Left lobe of liver (tissue), 2 donors: ENCODE measurements at places on chromosomes 2 and 18. TPM values are rescaled to one million over a fixed set of nuclear protein-coding genes. Genes with fewer than 3 reads are reported as not detected.

KIF5C gene
- total RNA-seq = 0.33 TPM

DNA sequence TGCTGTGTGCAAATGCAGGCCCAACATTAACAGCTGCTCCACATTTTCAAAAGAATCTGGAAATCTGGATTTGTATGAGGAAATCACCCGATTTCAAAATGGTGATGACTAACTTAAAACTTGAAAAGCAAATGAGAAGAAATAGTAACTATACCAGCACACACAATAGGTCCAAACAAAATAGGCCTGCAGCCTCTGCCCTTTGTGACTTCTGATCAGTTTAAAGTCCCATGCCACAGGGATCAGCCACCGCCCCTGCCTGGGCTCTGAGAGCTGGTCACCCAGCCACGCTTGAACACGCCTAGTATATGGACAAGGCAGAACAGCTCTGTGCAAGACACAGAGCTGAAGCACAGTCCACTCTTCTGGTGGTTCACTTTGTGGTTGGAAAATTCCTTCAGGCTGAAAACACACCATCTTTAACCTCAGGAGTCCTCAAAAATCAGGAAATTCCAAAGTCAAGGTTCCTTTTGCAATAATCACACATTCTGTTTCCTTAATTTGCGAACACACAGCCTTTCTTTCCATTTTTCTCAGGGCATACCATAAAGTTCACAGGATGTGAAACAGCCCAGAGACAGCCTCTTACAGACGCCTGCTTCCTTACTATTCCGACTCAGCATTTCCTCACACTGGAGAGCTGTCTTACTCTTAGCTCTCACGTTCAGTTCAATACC, 150.1 kb upstream of the RIOK3 start:
- DNase-seq = no peak

- no peak for DNase-seq
These were observed 29.0 kb upstream of the TCF7L1 start for GRCh38 chr2:85104228-85104627.

GRCh38 chr2:62665446-62665845, 40.1 kb upstream of the EHBP1 start:
- DNase-seq = no peak

DNA sequence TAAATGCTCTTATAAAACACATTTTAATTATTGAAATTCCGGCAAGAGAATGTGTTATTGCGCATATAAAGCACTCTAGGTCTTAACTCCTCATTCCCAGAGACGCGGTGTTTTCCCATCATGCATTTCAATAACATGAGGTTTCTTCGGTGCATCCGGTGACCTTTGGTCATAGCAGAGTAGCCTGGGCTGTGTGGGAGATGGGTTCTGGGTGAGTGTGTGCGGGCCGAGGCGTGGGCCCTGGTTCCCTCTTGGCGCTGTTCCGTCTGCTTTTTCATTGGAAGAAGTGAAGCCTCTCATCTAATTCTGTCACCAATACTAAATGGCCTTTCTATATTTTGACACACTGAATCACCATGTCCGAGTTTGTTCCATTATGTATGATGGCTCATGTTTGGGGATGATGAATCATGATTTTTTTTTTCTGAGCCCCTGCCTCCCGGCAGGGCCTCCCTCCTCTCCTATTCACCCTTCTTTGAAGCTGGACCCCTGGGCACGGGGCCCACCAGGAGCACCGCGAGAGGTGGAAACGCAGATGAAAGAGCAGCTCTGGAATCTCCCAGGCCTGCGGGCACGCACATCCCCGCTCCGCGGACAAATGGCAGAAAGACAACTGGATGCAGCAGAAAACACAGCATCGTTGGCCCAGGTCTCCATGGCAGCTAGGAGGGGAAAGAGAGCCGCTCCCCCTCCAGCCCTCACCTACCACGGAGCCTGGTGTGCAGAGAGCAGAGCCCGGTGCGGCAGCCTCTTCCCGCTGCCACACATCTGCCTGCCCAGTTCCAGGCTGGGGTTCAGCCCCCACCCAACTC, 85.8 kb upstream of the HPCAL1 start:
- no peak for DNase-seq

DNA sequence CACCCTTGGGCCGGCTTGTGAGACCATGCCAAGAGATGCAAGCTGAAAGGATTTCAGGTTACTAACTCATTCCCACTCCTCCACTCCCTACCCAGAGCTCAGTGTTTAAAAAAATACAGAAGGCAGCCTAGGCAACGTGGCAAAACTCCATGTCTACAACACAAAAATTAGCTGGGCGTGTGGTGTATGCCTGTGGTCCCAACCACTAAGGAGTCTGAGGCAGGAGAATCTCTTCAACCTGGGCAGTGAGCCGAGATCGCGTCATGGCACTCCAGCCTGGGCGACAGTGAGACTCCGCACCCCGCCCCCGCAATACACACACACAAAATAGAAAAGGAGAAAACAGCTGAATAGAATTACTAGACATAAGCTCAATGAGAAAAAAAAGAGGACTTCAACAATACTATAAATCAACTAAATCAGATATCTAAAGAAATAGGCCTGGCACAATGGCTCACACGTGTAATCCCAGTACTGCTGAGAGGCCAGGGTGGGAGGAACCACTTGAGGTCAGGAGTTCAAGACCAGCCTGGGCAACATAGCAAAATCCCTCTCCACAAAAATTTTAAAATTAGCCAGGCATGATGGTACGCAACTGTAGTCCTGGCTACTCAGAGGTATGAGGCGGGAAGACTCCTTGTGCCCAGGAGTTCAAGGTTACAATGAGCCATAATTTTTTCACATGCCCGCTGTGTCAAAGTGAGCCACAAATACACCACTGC, 10.1 kb downstream of the IWS1 start:
- DNase-seq = no peak
